T47D (cell line): ENCODE measurements at places on chromosomes 7 and 10.

- DNase-seq: no peak
Measured at GRCh38 chr7:47596502-47597202, 14.7 kb upstream of the TNS3 start.

DNA sequence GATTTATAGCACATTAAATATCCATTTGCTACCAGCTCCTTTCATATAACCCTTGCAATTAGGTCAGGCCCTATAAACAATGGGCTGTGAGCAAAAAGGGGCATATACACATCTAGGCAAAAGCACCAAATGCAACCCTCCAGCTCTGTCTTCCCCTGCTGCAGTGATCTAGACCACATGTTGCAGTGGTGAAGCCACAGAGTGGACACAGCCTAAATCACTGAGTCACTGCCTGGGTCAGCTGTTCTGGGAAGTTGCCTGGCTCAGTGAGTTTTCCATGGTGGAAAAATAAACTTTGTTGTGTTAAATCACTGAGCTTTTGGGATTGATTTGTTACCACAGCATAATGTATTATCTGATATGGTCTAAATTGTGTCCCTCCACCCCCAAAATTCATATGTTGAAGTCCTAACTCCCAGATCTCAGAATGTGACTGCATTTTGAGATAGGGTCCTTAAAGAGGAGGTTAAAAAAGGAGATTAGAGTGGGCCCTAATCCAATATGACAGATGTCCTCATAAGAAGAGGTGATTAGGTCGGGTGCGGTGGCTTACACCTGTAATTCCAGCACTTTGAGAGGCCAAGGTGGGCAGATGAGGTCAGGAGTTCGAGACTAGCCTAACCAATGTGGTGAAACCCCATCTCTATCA, 70.4 kb downstream of the ZFAND4 start:
- DNase-seq: no peak

GRCh38 chr10:3814838-3815220, 29.8 kb upstream of the KLF6 start:
- no peak for DNase-seq

DNA sequence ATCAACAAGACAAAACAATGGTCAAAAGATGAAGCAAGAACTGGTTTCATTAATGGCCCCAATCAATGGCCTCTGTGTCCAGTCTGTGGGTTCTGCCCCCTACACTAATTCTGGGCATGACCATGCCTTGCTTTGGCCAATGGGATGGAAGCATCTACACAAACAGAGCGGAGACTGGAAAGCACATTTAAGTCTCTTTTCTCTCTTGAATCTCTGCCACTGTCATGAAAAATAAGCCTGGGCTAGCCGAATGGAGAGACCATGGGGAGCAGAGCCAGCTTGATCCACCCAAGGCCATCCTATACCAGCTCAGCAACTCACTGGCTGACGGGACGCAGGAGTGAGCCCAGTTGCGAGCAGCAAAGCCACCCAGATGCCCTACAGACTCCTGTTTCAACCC, 30.9 kb downstream of the ANKRD16 start:
- no peak for DNase-seq

DNA sequence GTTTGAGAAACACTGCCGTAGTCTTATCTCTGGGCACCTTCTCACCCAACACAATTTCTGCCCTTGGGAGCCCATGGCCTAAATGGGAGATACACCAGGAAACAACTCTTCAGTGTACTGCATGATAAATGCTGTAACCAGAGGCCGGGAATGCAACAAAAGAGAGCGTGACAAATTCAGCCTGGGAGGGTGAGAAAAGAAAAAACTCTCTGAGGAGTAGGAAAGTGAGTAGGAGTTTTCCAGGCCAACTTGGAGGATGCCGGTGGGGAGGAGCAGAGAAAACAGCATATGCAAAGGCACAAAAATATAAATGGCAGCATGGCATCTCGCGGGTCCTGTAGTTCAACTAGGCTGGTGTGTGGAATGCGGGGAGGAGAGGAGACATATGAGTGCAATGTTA, 624.5 kb downstream of the PARD3 start:
- DNase-seq: no peak

DNA sequence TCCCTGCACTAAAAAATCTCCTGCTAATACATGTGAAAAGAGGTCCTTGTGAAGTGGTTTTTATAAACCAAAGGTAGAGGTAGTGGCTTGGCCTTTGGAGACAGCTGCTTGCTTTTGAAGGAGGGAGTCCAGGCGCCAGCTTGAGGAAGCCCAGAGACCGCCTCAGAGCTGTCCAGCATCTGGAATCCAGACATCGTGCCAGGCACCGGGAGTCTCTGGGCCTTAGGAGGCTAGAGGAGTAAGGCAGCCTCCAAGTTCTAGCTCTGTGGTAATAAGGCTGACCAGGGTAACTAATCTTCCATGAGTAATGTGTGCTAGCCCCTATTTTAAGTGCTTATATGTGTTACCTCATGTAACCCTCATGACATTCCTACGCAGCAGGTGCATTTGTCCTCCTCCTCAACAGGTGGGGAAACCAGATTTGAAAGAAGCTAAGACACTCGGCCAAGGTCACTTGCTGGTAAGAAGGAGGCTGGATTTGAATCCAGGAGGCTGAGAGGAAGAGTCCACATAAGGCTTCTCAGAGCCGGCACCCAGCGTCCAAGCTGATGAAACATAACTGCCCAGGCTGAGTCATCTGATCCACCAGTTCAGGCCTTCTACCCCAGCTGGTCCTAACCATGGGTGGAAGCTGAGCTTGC, 26.1 kb downstream of the PRLHR start:
- no peak for DNase-seq

DNA sequence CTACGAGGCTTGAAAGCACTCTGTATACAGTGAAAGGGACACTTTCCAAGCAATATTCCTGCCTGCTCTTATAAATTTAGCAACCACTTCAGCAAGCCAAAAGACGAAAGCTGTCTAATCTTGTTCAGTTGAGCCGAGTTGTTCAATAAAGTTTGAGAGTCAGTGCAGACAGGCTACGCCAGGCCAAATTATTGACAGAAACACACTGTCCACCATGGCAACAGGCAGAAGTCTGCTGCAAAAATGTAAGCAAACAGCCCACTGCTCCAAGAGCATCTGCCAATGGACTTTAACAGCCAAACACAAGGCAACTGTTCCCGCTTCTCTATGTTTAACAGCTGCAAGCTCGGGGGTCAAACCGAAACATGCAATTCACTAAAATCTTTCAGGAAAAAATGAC, 85.7 kb downstream of the GLI3 start:
- no peak for DNase-seq

DNA sequence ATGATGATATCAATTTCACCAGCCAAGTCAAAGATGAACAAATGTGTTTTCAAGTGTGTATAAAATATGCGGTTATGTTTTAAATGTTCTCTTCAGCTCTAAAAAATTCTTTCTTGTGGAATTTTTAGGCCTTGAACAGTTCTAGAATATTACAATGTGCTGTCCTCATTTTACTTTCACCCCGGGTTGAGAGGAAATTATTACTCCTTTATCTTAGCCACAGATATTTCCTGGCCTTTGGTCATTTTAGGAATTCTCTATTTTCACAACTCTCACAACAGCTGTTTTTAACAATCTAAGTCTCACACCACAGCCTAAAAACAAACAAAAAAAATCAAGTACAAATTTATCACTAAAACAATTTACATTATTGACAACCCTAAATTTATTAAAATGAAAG, 112.2 kb upstream of the HGF start:
- DNase-seq: no peak

DNA sequence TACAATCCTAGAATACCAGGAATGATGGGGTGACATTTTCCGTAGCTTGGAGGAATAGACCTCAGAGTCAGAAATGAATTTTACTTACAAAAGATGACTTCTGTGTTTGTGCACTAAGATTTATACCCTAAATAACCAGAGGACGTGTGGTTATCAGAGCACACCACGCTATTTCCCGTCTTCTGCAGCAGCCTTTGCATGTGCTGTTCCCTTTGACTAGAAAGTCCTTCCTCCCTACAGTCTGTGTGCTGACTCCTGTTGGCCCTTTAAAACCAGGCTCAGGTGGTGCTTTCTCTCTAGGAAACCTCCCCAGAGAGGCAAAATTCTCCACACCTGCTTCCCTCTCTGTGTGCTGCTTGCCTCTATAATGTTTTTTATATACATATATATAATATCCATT, 73.3 kb upstream of the SMNDC1 start:
- no peak for DNase-seq

DNA sequence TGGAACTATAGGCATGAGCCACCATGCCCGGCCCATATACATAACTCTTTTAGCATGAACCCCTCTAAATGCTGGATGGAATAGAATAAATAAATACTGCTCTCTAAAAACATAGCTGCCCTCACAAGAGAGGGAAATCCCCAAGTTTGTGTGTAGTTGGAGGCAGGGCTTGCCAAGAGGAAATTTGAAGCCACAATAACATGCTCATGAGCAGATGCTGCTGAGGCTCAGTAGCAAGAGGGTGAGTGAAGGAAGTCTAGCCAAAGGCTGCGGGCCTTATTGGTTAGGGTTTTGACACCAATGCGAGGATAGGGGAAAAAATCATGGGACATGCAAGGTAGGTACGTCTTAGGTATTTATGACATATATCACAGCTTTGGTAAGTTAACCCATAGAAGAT, 17.3 kb downstream of the TPK1 start:
- DNase-seq: no peak

DNA sequence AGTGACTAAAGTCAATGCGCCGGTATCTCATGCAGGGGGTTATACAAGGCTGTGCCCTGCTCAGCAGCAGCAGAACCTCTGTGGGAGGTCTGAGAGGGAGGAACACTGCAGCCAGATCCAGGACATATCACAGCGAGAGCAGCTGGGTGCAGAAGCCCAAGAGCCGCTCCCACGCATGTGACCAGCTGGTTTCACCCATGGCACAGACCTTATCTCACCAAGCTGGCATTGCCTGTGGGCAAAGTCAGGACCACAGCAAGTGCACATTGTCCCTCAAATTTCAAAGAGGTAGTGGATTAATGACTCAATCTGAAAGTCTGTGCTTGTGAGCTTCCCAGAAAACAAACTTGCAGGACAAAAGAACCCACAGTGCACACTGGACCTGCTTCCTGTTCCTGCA, 31.6 kb upstream of the AKR1C1 start:
- no peak for DNase-seq

- DNase-seq: no peak
Measured at GRCh38 chr10:24968349-24968748, 15.9 kb upstream of the PRTFDC1 start.

GRCh38 chr7:159030490-159031134, 114.1 kb downstream of the VIPR2 start:
- peak; percentile 66 for DNase-seq

DNA sequence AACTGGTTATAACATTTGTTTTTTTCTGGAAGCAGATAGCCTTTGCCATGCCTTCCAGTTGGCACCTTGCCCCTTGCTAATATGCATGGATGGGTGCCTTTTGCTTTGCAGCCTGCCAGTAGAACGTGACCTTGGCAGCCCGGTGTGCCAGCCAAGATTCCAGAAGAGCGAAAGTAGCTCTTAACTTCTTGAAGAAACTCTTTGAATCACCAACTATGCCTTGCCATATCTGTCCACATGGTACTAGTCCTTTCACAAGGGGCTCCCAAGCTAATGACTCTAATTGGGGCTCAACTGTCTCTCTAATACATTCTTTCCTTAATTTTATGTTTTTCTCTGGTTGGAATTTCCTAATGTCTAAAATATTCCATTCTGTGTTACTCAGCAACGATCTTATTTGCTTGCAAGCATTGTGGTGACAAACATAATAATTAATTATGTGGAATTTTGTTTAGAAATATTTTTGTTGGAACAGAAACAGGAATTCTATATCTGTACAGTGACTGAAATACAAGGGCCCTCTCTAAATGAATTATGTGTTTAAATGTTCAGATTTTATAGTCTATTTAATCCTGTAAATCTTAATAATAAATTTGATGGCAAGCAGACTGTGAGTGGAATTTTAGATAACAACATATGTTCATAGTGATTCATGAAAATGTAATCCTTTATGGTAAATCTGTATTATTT, 45.8 kb downstream of the HDAC9 start:
- no peak for DNase-seq

DNA sequence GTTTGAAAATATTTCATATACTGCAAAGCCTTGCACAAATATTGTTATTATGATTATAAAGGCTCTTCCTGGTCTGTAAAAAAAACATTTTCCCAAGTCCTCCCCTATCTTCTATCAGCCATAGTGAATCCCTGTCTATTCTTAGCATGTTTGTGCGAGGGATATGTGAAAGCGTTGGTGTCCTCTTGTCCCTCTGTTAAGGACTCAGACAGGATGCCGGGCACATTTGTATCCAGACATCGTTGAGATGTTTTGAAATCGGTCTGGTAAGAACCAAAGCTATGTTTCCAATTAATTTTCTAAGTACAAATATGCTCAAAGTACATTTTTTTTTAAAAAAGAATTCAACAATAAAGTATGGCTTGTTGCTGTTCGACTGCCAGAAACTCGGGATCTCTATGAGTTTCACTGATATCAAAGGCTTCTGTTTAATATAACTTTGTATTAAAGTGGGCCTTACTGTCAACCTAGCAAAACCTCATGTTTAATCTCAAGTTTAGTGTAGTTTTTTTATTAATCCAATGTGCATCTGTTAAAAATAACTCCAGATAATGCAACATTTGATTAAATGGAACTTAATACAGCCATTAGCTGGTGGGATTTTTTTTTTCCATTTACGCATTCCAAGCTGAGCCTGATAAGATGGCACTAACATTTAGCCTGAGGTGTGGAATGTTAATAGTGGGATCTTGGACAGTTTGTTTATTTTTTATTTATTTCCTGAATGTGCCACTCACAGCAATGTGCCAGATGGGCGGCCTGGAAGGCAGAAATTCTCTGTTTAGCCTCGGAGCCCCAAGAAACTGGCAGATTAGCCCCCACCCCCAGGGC, 754.3 kb downstream of the LRMDA start:
- no peak for DNase-seq

DNA sequence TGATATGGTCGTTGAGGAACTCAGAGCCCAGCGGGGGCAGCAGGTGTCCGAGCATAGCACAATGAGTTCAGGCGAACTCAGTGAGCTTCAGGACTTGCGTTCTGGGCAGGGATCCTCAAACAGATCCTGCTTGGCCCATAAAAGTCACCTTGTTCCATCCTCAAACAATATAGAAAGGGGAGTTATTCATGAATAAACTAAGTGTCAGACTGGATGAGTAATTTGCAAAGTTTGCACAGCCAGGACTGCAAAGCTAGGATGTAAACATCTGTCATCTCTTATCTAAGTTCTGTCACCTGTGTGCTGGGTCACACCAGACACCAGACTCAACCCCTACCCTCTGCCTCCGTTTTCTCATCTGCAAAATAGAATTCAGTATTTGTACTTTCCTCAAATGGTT, 58.0 kb upstream of the PFKP start:
- no peak for DNase-seq

DNA sequence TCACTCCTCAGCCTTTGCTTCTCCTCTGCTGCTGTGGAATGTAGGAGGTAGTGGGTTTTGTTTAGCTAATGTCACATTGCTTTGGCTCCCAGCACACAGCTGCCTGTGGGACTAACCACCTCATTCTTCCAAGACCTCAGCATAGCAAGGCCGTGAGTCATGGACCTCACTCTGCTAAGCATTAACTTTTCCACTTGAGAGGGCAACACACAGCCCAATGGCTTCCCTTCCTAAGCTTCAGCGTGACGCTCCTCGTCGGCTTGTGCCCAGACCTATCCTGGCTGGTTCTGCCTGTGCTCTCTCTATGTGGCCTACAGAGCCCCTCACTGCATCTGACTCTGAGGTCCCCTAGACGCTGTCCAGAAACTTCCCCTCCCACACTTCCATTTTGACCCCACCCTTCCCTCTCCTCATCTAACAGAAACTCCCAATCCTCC, 23.3 kb downstream of the MYOF start:
- DNase-seq: no peak
